ENCODE measurements at places on chromosomes 1 and 21.

GRCh38 chr1:191609305-191609704 lies 549.0 kb upstream of the RGS18 start:
- no peak for DNase-seq

DNA sequence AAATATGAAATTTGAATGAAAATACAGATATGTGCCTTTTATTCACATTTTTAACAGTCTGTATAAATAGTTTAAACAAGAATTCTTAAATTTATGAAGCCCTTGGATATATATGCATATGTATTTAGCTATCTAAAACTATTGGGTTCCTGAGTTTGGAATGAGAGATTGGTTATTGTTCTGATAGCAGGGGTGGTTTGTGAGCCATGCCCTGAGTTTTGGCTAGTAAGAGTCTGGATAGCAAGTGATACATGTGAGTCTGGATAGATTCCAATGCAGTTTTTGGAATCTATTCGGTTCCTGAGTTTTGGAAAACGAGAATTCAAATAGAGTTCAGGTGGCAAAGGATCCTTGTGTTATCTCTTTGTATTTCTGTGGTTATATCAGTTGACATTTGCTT lies 2.8 kb downstream of the MAN1A2 start:
- DNase-seq: no peak

GRCh38 chr1:39258146-39258924 lies 53.8 kb downstream of the MACF1 start:
- DNase-seq: peak; percentile 55

- DNase-seq: no peak
These were observed 186.9 kb upstream of the VAMP3 start for GRCh38 chr1:7584157-7584556.

GRCh38 chr1:26831546-26832248 lies 5.2 kb downstream of the ZDHHC18 start:
- DNase-seq: no peak

GRCh38 chr21:26093122-26093521 lies 77.4 kb downstream of the APP start:
- DNase-seq: no peak

Data from COR-L47 (cell line).